Ascending aorta (tissue), 2 donors: ENCODE measurements at places on chromosomes 11 and 22. TPM values are rescaled to one million over a fixed set of nuclear protein-coding genes. Genes with fewer than 3 reads are reported as not detected.

The IL18BP gene
- 5.0 TPM for total RNA-seq

The ALG9 gene
- 16.8 TPM for total RNA-seq

The GUCY1A2 gene
- 5.6 TPM for total RNA-seq

GRCh38 chr11:1228101-1228821 is 5.4 kb downstream of the MUC5B start:
- no peak overlapping the region for H3K27ac ChIP-seq
- no peaks in the 10 kb centered on the region for H3K4me1 ChIP-seq

- H3K36me3 ChIP-seq: no peaks in the 10 kb centered on the region
- H3K27ac ChIP-seq: no peak overlapping the region
- no peak overlapping the region for H3K4me3 ChIP-seq
- no peaks in the 10 kb centered on the region for H3K27me3 ChIP-seq
- no peaks in the 10 kb centered on the region for H3K4me1 ChIP-seq
These were observed 438.0 kb downstream of the LUZP2 start for GRCh38 chr11:24934733-24935439.
